Mesenteric fat pad (tissue), 1 donor: ENCODE measurements at places on chromosomes 6 and 20. TPM values are rescaled to one million over a fixed set of nuclear protein-coding genes. Genes with fewer than 3 reads are reported as not detected.

DSP gene
- total RNA-seq = 4.0 TPM

GRCh38 chr6:156977527-156978291 is 200.5 kb downstream of the ARID1B start:
- no peak for DNase-seq

- no peak for DNase-seq
These were observed 21.9 kb downstream of the DTD1 start for GRCh38 chr20:18609741-18610140.

- DNase-seq = no peak
These were observed 79.5 kb downstream of the SESN1 start for GRCh38 chr6:109015176-109015575.

WFDC9 gene
- not detected for total RNA-seq

DNA sequence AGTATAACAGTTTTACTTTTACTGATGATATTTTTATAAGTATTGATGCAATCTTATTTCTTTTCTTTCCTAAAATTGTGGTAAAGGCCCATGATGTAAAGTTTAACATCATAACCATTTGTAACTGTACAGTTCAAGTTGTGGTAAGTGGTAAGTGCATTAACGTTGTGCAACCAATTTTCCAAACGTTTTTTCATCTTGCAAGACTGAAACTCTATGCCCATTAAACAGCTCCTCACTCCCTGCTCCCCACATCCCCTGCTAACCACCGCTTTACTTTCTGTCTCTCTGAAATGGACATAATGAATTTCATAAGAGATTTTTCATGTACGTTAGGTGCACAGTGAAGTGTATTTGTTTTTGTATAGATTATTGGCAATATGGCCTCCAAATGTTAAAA is 106.0 kb downstream of the PACRG start:
- no peak for DNase-seq

DNA sequence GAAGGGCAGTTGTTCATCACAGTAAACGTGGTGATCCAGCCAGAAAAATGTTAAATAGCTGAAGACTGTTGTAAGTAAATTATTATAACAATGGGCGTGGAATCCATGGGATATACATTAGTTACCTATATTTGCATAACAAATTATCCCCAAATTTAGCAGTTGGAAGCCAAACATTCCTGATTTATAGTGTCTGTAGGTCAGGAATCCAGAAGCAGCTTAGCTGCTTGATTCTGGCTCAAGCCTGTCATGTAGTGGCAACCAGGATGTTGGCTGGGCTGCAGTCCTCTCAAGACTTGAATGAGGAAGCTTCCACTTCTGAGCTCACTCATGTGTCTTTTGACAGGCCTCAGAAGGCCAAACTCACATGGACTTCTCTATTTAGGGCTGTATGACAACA is 6.9 kb upstream of the ADGRB3 start:
- DNase-seq = no peak

DNA sequence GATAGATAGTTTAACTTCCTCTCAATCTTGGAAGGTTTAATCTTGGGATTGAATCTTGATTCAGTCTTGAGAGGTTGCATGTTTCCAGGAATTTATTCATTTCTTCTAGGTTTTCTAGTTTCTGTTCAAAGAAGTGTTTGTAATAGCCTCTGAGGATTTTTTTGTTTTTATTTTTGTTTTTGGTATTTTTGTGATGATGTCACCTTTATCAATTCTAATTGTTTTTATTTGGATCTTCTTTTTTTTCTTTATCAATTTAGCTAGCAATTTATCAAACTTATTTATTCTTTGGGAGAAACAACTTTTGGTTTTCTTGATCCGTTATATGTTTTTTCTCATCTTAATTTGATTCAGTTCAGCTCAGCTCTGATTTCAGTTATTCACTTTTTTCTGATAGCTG is 41.5 kb upstream of the ADGRB3 start:
- DNase-seq = no peak

RIPK1 gene
- 29.1 TPM for total RNA-seq

GRCh38 chr20:51401496-51401895 is 141.0 kb downstream of the NFATC2 start:
- DNase-seq = no peak

GRCh38 chr6:23533311-23533710 is 592.7 kb upstream of the NRSN1 start:
- DNase-seq = no peak

GRCh38 chr6:20302702-20303251 is 90.5 kb upstream of the MBOAT1 start:
- no peak for DNase-seq

DNA sequence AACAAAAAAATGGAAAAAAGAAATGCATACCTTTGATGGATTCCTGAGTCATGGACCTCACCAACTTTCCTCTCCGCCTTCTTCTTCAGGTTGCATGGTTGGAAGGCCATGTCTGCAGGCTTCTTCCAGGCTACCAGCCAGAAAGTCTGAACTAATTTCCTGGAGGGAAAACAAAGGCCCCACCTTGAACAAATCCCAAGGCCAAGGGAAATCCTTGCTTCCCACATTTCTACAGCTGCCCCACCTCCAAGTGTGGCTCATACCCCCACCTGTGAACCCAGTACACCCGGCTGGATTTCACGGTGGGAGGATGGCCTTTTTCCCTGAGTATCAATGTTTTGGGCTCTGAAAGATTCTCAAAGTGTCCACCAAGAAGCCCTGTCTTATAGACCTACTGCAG is 22.4 kb downstream of the IL17A start:
- DNase-seq = no peak

GRCh38 chr6:56720882-56721281 is 78.2 kb upstream of the DST start:
- no peak for DNase-seq

- DNase-seq = no peak
These were observed 81.8 kb upstream of the DST start for GRCh38 chr6:56724455-56724854.

- no peak for DNase-seq
These were observed 5.1 kb upstream of the POPDC3 start for GRCh38 chr6:105184921-105185320.

TREM1 gene
- 20.6 TPM for total RNA-seq

PLA2G7 gene
- total RNA-seq = 8.1 TPM

- peak; percentile 45 for DNase-seq
These were observed 32.3 kb upstream of the RSPO4 start for GRCh38 chr20:1034415-1034789.

ECT2L gene
- total RNA-seq = not detected

DNA sequence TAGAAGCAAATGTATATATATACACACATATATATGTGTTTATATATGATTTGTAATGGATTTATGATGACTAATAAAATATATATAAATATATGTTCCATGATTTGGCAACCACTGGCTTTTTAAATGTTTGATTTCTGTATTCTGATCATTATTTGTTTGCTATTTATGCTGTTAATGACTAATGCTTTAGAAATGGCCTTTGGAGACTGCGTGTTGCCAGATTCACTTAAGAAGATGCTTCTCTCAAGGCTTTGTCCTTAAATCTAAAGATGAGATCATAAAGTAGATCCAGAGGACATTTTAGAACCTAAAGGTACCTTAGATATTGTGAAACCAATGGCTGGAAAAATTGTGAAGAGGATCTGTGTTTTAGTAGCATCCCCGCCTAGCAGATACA is 116.0 kb upstream of the SUPT3H start:
- DNase-seq = no peak

DNA sequence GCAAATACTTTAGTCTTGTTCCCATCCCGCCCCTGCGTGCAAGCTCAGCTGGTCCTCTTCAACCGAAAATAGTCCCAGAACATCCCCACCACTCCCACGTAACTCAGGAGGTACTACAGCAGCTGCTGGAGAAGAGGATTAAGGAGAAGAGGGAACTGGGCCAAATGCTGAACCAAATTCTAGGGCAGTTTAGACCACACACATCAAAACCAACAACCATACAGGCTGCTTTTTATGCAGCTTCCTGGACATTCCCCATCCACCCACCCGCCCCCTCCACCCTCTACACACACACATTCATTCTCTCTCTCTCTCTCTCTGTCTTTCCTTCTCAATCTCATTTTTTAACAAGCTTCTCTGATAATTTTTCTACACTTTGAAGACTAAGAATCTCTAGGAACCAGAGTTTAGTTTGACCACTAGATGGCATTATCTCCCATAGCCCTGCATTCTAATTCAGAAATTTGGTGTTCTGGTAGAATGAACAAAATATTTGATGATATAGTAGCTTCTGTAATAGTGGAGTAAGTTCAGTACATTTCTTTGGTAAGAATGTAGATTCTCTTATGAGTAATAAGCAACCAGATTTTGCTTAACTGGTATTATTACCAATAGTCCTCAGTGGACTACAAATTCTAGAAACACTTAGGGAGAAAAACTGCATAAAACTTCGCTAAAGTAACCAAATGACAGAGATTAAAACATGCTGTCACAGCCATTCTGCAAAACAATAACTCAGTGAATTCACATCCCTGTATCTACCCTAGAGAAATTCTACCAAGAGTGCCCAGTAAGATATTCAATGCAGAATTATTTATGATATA is 52.1 kb upstream of the BEND6 start:
- DNase-seq = no peak

CLVS2 gene
- not detected for total RNA-seq

DNA sequence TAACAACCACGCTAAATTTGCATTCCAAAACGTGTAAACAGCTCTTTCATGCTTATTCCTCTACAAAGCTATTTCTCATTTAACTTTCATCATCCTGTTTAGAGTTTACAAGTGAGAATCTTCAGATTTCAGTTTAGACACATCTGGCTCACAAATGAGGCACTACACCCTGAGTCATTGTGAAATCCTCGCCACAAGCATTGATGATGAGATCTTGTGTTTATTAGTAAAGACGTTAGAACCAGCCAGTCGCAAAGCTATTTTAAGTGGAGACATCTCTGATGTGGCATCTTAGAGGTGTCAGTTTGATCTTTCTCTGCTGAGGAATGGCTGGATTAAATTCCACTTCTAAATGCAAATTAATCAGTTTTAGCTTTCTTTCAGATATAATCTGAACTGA is 8.3 kb upstream of the ISM1 start:
- no peak for DNase-seq

DNA sequence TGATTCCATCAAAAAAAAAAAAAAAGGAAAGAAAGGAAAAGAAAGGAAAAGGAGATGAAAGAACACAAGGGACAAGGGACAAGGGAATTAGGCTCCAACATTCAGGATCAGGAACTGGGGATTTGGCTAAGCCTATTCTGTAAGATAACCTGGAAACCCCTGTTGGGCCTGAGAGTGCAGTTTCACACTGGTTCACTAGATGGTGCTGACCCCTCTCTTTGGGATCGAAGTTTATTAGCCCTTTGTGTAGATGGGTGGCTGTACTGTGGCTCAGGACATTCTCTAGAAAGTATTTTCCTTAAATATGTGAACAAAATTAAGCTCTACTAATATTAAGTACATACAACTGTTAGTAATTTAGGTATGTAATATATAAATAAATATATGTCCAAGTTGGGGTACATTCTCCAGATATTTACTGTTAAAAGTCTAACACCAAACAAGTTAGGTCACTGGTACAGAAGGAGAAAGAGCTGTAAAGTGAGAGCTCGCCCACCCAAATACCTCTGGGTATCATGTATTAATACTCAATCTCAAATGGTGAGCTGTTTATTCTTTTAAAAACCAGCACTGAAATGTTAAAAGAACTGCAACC is 6.3 kb downstream of the OR2A4 start:
- no peak for DNase-seq

- DNase-seq = no peak
These were observed 76.9 kb downstream of the PLCG1 start for GRCh38 chr20:41214202-41214601.

DNA sequence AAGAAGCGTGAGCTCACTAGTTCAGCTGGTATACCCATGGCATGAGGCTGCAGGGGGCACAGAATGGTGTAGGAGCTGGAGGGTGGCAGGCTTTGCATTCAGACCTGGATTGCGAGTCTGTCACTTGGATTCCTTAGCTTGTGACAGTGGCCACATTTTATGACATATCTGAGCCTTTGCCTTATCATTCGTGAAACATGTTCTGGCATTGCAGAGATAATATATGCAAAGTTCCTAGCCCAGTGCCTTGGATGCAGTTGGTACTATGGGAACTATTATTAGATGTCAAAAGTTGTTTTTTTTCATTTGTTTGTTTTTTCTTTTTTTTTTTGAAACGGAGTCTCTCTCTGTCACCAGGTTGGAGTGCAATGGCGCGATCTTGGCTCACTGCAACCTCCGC is 230.7 kb upstream of the PRDM1 start:
- DNase-seq = no peak

RSPH4A gene
- total RNA-seq = 0.58 TPM

GRCh38 chr6:14787250-14787649 is 458.6 kb upstream of the JARID2 start:
- DNase-seq = no peak

GRCh38 chr6:124470803-124471202 is 491.4 kb upstream of the RNF217 start:
- no peak for DNase-seq

RPN2 gene
- total RNA-seq = 177 TPM

DNA sequence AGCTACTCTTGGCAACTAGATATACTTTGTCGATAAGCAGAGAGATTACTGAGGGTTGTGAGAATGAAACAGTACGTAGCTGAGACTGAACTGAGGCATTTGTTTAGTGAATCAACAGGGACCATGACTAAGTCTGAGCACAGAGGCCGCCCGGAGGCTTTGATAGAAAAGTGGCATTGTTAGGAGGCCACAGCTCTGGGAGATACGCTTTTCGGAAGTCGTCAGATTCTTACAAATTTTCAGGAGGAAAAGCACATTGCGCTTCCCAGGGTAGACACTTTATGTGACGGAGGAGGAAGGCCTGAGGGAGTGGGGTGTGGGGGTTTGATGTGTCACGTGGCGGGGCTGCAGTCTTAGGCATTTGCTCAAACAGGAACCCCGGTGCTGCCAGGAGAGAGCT is 69.4 kb downstream of the PSMG4 start:
- DNase-seq = peak; percentile 82

DNA sequence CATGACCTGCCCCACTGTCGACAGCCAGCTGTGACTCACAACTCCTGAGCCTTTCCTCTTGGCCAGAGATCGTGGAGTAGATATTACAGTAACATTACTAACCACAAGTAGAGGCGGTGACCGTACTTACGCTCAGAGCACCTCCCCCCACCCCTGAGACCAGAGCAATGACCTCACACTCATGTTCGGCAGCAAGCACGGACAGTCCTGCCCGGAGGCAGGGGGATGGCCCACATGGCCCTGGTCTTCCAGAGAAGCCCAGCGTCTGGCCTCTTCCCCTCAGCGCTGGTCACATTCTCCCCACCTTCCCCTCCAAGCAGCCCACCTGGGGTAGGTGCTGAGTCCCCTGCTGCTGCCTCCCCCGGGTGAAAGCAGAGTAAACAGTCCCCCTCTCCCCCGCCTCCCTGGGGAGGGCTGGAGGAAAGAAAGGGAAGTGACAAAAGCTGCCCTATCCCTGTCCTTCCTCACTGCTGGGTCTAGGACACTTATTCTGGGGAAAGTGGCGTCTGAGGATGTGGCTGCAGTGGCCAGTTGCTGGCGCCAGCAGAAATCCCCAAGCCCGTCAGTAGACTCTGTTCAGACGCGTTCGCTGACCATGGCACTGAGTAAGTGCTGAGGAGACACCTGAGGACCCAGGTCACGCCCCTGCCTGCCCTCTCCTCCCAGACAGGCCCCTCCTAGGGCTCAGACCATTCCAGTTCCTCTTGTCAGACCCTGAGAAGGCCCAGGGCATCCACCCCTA is 68.5 kb downstream of the MRPL14 start:
- no peak for DNase-seq
